ACHN (cell line): ENCODE measurements at places on chromosomes 6 and 20.

DNA sequence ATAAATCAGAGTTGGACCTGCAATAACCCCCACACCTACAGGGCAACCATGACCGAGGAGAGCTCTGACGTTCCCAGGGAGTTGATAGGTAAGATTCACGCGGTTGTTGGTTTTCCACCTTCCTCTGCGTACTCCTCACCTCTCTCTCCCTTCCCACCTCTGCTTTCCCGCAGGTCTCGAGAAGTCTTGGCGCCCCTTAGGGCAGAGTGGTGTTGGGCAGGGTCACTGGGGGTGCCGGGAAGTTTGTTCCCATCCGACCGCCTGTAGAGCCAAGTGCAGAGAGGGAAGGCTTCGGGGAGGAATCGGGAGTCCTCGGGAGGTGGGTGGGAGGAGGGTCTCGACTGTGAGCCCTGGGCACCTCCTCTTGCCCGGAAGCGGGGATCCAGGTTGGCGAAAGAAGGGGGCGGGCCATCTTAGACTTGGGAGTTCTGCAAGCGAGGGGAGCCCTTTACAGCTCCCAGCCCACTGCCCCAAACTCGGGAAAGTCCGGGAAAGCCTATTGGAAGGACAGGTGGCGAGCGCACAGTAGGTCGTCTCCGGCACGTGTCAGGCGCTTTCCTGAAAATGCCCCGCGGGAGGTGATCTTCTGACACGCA, 672 bp downstream of the CARMIL1 start:
- peak; percentile 33 for DNase-seq

DNA sequence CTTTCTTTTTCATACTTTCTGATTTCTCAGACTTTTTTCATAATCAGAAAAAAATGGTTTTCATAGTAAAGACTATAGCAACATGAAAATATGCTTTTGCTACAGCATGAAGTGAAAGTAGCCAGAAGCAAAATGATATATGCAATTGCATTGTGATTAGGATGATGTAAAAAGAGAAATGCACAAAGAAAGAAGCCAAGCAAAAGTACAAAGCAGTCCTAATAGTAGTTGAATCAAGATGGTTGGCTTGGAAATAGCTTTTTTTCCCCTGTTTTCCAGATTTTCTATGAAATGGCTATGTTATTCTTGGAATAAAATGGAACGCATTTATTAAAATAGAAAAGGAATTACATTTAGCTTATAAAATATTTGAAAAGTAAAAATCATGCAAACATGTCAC, 77.3 kb downstream of the SEL1L2 start:
- no peak for DNase-seq

GRCh38 chr6:107794771-107795170, 29.3 kb downstream of the SCML4 start:
- DNase-seq, result no peak

- peak; percentile 54 for DNase-seq
Observed at GRCh38 chr6:30821862-30822784, 62.2 kb upstream of the DDR1 start.

DNA sequence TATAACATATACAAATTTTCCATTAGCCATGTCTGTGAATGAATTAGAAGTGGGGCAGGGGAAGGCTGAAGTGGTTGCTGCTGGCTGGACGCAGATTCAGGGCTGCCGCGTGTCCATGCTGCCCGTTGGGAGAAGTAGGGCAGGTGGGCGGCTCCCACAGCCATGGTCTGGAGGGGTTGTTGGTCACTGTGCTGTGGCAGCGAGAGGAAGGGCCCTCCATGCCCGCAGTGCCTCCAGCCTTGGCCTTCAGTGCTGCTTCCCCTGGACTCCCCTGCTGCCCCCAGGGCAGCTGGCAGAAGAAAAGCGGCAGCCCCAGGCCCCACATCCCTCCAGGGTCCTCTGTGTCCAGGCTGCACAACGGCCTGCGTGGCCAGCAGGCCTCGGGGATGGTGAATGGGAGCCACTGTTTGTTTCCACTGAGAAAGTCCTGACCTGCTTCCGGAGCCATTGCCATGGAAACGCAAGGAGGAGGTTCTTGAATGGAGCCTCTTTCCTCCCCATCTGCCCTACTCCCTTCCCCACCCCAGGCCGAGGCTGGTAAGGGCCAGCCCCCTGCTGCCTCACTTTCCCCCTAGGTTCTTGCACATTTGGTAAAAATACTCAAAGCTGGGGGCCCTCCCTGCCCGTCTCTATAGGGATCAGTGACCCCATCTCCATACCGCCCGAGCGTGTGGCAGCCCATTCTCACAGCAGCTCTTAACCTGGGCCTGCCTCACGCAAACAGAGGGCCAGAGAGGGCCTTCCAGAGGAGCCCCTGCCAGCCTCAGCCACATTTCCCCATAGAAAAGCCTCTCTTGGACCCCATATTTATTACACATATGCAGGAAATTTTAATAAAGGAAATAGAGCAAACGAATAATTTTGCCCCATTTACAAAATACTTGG, 113.3 kb downstream of the SASH1 start:
- DNase-seq, result no peak

GRCh38 chr6:154782193-154782592, 49.0 kb downstream of the SCAF8 start:
- DNase-seq, result no peak

DNA sequence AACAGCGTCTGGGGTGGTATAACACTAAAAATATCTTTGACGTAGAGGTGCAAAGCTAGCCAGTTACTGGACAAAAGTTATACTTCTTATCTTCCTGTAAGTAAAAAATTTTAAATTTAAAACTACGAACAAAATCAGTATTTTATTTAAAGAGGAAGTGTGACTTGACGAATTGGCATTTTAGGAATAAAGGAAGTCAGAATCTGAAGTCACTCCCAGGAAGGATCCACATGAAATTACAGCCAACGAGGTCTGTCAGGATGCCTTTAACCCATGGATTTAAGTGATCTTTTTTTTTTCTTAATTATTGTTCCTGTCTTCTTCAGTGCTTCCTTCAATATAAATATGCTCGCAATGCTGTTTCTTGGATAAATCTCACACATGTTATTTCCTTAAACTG, 27.2 kb upstream of the SNX9 start:
- DNase-seq, result no peak

DNA sequence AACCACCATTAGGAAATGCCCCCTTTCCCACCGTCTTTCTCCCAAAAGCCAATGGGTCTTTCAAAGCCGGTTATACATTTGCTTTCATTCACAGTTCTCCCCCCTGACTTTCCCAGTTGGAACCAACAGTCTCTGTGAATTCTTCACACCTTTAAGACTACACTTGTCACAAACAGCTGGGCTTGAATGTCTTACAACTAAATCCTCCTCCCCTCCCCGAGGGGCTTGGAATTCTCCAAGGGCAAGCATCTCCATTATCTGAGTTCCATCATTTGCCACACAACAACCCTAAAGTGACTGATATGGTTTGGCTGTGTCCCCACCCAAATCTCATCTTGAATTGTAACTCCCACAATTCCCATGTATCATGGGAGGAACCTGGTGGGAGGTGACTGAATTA, 12.9 kb downstream of the ZFP64 start:
- DNase-seq, result no peak

DNA sequence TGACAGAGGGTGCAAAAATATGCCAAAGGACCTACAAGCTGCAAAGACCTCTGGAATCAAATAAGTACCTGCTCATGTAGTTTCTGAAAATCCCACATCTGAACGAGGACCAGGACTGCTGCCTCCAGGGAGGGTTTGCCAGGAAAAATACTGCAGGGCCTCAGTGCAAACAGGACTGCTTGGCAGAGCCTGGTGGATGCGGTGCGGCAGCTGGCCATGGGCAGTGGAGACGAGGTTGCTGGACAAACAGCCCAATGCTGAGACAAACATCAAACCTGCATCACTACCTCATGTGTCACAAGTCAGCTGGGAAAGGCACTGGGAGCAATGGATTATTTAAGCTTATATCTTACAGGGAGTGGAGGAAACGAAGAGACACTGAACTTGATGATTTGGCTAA, 238.8 kb downstream of the PAX1 start:
- DNase-seq, result no peak

- peak; percentile 37 for DNase-seq
Observed at GRCh38 chr6:13668291-13668928, 43.2 kb downstream of the RANBP9 start.

GRCh38 chr6:26556263-26557070, 18.3 kb downstream of the HMGN4 start:
- DNase-seq, result peak; percentile 33
